ENCODE measurements at places on chromosomes 5 and 9.

DNA sequence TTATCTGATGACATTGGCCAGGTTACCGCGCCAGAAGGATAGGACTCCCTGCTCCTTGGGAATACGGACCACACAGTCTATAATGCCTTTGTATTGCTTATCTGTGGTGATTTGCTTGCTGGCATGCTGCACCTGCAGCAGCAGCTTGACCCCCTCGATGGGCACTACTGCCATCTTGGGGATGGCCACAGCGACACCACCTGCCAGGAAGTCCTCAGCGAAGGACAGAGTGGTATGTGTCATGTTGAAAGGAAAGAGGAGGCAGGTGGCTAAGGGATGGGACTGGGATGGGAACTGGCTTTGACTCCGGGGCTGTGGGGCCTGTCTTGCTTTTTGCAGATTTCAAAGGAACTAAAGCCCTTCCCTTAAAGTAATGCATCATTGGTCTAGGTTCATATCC is 50.3 kb upstream of the ACO1 start:
- DNase-seq = no peak

DNA sequence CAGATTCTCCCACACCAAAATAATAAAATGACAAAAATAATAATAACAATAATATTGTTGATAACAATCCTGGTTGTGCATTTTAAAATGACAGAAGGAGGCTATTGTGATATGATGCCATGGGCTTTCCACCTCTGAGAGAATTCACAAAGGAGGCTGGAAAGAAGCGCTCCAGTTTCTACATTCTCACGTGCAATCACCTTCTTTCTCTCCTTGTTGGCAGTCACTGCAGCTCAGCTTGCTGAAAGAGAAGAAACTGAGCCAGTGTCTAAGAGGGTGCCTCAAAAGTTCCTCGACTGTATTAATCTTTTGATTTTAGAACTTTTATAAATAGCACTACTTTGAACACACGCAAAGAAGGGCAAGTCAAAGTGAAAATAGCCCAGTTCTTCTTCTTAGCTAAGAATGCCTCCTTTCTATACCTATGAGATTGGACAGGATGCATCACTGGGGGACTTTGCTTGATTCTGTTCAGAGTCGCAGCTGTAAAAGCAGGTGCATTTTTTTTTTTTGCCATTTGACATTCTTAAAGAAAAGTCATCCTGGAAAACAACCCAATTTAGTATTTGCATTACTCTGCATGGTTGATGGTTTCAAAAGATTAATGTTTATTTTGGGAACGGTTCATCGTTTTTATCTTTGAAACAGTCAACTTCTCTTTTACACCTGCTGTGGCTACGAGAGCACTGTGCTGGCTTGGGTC is 12.4 kb upstream of the SUB1 start:
- no peak for DNase-seq

- no peak for DNase-seq
These were observed 227.4 kb downstream of the NR3C1 start for GRCh38 chr5:143176048-143176447.

- DNase-seq = no peak
These were observed 40.0 kb downstream of the PTGES start for GRCh38 chr9:129712634-129713401.

DNA sequence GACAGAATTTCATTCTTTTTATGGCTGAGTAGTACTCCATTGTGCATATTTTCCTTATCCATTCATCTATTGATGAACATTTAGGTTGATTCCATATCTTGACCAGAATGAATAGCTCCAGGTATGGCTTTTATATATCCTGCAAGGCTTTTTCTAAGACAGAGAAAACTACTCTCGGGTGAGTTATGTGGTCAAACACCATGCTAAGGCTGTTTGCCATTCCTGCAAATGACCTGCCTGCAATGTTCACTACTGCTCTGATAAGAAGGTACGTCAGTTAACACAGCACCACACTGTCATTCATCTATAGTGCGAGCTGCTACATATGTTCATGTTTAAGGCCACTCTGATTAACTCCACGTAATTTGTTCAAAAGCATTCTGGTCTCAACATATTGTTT is 256.8 kb upstream of the RGMB start:
- no peak for DNase-seq

DNA sequence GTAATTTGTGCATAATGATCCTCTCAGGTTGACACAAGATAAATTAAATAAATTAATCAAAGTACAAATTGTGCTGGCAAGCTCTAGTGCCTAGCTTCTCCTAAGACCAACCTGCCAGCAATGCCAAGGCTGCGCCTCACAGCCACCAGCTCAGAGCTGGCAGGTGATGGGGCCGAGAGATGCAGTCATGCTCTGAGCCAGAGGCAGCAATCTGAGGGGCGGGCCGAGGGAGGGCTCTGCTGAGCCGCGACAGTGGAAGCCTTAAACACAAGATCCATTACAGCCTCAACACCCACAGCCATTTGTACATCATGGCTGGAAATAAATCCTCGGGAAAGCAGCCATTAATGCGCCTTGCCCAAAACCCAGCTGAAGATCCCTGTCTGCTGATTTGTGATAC is 20.3 kb downstream of the MED27 start:
- DNase-seq = no peak

DNA sequence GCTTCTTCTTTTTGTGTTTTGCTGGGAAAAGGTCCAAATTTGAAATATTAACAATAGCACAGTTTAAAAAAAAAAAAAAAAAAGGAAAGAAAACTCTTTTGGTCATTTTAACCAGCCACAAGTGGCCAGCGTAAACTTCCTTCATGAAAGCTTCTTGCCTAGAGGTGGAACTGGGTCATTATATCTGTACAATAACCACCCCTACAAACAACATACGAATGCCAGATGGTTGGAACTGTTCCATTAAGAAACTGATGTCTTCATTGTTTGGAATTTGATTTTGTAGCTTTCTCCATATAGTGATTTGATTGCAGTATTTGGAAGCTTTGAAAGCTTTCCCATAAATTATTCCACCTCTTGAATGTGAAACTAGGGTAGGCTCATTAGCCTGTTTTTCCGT is 18.3 kb upstream of the LPAR1 start:
- DNase-seq = no peak

DNA sequence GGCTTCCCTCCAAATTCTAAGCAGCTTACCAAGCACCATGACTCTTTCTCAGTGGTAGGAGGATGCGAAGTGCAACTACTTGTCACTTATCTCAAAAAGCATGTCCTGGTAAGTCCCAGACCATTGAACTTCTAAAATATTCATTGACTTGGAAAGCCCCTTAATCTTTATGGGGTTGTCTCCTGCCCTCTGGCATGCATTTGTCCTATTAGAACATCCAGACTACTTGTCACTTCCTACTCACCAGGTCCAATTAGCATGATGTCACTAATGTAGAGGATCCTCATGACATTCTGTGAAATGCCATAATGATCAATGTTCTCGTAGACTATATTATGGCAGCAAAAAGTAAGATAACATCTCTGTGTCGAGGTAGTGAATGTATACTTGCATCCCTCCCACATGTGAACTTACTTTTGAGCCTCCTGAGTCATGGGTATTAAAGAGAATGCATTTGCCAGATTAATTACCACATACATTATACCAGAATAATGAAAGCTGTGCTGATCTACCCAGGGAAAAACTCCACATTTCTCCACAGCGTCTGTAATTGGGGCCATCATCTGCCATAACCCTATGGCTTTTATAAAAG is 63.5 kb upstream of the RAD23B start:
- no peak for DNase-seq

DNA sequence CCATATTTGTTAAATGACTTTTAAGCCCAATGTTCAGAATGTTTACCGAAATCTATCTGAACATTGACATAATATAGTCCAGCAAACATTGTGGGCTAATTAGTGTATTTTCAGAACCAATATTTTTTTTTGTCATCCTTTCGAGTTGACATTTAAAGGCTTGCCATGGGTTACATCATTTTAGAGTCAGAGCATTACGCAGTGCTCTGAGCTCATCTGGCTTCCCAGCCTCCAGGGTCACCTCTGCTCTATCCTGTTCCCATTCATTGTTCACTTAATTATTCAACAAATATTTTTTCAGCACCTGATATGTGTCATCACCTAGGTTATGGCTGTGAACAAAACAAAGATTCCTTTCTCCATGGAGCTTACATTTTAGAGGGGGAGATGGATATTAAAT is 80.2 kb downstream of the SREK1 start:
- DNase-seq = no peak

DNA sequence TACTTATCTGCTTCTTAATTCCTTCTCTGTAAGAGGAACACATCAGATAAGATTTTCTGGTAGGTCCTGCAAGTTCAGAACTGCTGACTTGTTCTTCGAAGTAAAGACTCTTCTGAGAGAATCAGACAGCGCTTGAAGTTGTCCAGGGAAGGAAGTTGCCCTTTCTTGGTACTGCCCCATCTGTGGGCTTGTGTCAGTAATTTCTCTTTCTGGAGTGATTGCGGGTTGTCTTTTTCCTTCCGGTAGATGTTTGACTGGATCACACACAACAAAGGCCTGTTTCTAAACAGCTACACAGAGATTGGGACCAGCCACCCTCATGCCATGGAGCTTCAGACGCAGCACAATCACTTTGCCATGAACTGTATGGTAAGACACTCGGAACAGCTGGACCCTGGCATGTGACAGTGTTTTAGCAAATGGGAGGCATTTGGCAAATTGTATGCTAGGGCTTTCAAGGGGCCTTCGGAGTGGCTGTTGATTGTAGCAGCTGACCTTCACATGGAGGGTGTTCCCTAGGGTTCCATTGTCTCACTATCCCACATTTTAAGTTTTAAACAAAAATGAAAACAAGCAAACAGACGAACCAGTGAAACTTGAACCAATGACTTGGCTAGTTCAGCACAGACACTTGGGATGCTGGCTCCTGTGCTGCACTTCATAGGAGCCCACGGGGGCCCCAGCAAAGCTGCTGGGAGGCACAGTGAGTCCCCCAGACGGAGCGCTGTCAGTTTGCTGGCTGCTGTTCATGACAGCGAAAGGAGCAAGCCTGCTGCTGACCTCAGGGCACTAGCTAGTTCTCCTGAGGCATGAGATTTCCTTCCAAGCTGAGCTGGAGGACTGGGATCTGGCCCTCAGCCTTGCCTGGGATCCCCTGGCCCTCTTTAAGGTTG is 149.9 kb downstream of the TRIO start:
- no peak for DNase-seq

GRCh38 chr9:134388289-134388808 is 62.1 kb downstream of the RXRA start:
- no peak for DNase-seq

- DNase-seq = no peak
These were observed 27.5 kb downstream of the FSD1L start for GRCh38 chr9:105475302-105475701.

DNA sequence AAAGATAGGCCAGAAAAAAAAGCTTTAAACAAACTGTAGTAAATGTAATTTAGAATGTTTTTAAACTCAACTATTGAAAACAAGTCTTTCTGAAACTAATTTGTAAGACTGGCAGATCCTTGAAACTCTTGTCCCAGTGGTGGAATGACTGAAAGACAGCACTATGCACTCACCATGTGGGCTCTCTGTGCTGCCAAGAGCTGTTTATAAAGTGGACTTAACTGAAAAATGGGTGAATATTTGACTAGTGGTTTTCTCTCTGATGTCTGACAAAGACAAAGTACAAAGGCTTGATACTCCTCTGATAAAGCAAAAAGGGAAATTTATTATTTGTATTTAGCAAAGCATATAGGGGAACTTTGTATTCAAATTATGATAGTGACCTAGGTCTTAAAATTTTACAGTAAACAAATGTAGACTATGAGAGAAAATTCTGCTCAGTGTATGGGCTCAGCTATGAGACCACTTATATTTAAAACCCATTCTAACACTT is 635.4 kb downstream of the NR2F1-AS1 start:
- no peak for DNase-seq

DNA sequence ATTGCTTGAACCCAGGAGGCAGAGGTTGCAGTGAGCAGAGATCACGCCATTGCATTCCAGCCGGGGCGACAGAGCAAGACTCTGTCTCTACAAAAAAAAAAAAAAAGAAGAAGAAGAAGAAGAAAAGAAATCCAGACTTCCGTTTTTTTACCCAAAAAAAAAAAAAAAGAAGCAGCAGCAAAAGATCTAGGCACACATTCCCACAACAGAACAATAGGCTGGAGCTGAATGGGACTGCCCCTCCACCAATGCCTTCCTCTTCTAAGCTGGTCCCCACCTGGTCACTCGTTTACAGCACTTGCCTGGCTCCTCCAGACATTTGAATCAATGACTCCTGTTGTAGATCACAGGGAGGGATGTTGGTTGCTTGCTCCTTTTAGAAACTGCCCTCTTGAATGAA is 1.6 kb upstream of the LMAN2 start:
- no peak for DNase-seq

DNA sequence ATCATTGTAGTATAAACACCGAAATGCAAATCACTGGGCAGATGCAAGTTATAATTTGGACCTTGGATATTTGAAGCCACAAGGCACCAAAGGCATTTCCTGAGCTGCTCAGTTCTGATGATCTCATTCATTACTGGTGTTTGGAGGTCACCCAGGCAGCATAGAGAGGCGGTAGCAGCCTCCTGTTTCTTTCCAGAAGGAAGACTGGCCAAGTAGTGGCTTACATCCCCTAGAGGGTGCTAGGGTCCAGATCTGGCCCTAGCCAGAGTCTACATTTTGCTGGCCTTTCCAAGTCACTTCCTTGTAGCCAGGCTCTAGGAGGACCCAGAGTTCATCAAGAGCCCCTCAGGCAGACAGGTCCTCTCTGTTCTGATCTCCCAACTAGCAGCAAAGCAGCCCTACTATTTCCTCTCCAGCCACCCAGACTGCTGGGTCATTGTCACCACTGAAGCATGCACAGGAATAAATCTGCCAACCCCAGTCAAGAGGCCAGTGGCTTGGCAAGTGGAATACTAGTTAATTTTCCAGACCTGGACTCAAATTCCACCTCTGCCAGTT is 33.4 kb upstream of the TTC1 start:
- DNase-seq = no peak

DNA sequence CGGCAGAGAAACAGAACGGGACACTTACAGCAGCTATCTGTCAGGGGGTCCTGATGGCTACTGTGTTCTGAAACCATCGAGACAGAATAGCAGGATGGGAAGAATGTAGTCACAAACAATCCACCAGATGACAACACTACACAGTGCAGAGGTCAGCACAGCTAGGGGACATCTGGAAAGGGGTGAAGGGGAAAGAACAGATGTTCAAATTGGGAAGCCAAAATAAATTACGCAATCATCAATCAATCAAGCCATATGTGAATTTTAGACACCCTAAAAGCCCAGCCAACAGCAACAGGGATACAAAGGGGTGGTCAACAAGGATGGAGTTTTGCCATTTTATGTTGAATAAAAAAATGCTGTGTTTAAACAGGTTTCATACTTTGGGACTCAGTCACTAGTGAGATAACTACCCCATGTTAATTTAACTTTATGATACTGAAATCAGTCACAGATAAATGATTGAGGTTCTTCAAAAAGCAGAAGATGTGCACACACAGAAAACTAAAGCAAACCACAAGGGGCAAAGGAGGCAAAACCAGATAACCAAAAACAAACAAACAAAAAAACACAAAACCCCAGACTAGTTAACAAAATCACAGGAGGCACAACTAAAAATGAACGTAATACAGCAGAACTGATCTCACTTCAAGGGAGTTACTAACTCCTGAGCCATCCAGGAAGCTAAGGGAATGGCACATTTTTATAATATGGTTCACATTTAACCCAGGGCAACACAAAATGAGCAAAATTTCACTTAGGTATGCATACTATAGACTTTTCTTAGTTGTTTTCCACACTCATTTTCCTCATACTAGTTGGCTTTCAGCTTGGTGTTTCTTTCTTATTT is 65.9 kb downstream of the HABP4 start:
- DNase-seq = no peak
